ENCODE measurements at places on chromosomes 11 and 22.

DNA sequence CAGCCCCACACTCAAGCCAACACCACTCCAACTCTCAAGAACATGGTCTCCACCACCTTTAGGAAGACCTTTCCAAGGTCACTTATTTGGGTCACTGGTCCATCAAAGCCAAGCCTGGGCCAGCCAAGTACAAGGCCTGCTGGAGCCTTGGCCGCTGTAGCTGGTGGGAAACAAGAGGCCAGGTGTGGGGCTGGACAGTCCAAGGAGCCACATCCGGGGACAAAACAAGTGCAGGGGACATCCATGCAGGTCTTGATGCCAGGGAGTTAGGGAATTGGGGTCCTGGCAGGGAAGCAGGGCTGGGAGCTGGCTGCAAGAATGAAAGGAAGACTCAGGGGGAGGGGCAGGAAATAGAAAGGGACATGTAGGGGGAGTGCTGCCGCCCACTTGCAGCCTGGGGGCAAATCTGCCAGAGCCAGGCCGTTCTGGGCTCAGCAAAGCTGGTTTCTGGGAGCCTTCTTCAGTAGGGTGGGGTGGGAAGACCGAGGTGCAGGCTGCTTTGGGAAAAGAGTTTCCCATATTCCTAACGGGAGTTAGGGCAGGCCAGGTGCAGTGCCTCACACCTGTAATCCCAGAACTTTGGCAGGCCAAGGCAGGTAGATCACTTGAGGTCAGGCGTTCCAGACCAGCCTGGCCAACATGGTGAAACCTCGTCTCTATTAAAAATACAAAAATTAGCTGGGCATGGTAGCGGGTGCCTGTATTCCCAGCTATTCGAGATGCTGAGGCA is 69.5 kb upstream of the ATXN10 start:
- DNase-seq = no peak

- no peak for DNase-seq
These were observed 148.7 kb upstream of the TIMP3 start for GRCh38 chr22:32652645-32653270.

- DNase-seq = no peak
These were observed 1.1 kb downstream of the EWSR1 start for GRCh38 chr22:29269230-29269604.

- DNase-seq = no peak
These were observed 182.5 kb downstream of the CADM1 start for GRCh38 chr11:115321605-115322289.

GRCh38 chr11:61618978-61619377 is 38.1 kb upstream of the SYT7 start:
- no peak for DNase-seq

DNA sequence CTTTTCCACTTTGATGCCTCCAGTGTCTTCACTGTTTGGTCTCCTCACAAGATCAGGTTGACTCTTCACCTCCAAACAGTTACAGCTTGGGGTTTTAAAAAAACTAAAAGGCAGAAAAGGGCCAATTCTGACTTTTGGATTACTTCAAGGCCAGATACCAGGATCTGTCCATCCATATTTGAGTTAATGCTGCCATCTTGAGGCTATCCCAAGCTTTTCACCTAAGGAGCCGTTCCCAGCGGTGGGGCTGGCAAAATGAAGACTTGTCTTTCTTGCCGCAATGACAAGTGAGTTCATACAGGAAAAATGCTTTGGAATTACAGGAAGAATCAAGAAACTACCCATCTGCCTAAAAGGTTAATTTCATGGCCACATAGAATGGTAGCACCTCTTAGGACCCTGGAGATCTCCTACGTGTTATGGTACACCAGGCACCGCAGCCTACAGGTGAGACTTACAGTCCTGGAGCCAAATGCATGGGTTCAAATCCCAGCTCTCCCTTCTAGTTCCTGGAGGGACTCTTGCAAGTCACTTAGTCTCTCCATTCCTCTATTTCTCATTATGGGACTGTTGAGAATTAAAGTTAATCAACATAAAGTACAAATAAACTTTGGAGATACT is 6.0 kb upstream of the OR5B21 start:
- no peak for DNase-seq

- no peak for DNase-seq
These were observed 91.2 kb downstream of the PIWIL4 start for GRCh38 chr11:94658386-94658785.

- peak; percentile 20 for DNase-seq
These were observed 36.1 kb downstream of the LARGE1 start for GRCh38 chr22:33883961-33884808.

- DNase-seq = no peak
These were observed 439.0 kb upstream of the CCDC90B start for GRCh38 chr11:83725269-83725560.

GRCh38 chr22:46041642-46042041 is 64.7 kb upstream of the WNT7B start:
- no peak for DNase-seq

- no peak for DNase-seq
These were observed 15.0 kb upstream of the BIRC3 start for GRCh38 chr11:102302241-102302640.

GRCh38 chr11:74755395-74755995 is 6.8 kb downstream of the RNF169 start:
- no peak for DNase-seq

DNA sequence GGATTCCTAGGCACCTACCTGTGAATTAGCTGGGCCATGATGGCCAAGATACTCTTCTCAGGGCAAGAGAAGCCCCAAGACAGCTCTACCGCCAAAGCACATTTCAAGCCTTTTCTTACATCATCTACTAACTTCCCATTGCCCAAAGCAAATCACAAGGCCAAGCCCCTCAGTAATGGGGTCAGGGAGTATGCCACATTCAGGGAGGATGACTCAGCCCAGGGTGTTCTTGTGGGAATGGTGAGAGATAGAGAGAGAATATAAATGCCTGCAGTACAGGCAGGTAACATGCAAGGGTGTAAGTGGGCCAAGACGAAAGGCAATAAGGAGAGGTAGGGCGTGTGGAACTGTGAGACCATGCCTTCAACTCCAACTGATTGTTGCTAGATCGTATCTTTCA is 162.5 kb upstream of the ISX start:
- no peak for DNase-seq

GRCh38 chr11:46393231-46393616 is 1.6 kb upstream of the CHRM4 start:
- no peak for DNase-seq

- DNase-seq = no peak
These were observed 11.1 kb upstream of the VPS37C start for GRCh38 chr11:61172356-61172755.

DNA sequence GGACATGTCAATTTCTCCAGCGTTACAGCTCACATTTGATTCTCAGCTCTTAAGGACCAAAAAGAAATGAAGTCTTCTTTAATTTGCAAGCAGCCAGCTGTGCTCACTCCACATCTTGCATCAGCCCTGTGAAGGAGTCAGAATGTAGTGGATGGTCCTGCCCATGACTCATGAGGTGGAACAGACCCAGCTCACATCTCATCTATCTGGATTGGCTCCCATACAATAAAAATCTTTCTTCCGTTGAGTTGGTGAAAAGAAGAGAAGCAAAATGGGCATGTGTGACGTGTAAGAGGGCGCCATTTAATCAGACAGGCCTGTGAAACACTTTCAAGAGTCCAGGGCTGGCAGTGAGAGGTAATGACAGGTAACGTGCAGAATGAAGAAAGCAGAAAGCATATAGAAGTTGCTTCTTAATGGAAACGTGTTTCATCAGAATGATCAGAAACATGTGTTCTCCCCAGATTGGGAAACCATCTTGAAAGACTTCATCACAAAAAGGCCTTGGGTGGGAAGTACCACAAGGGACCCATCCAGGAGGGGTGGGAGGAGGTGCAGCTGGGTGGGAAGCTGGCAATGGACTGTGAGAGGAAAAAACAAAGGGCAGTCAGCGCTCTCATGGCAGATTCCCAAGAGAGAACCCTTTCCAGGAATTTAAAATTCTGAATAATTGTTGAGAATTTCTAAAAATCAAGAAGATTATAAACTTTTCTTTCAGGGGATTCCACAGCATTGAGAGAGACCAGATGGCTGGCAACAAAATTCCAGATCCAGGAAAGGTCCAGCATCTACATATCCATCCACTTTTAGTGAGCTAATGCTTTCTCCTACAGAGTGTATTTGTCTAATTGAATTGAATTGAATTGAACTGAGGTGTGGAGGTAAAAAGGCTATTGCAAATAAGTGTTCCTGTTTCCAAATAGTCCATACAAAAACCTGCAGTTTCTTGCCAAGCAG is 57.0 kb downstream of the ETS1 start:
- peak; percentile 97 for DNase-seq

DNA sequence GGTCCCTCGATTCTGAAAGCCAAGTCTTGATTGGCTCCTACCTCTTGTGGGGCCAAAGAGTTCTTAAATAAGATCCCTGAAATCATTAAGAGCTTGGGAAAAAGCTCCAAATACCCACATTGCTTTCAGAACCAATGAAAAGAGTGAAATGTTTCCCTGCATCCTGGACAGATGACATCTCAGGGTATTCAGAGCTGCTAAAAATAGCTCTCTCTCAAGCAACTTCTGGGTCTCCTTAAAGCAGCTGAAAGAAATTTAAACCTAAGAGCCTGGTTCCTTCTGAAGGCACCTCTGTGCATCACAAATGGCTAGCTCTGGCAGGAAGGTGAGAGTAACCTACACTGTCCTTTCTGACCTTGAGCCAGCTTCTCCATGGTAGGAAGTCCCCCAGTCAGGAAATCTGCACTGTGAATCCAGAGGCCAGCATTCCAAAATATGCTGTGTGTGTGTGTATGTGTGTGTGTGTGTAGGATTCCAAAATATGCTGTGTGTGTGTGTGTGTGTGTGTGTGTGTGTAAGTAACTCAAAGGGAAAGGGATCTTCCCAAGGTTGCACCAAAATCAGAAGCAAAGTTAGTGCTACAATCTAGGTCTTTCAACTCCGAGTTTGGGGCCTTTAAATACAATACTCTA is 50.1 kb downstream of the RELT start:
- DNase-seq = no peak

GRCh38 chr11:126474220-126474619 is 118.7 kb downstream of the ST3GAL4 start:
- DNase-seq = no peak

DNA sequence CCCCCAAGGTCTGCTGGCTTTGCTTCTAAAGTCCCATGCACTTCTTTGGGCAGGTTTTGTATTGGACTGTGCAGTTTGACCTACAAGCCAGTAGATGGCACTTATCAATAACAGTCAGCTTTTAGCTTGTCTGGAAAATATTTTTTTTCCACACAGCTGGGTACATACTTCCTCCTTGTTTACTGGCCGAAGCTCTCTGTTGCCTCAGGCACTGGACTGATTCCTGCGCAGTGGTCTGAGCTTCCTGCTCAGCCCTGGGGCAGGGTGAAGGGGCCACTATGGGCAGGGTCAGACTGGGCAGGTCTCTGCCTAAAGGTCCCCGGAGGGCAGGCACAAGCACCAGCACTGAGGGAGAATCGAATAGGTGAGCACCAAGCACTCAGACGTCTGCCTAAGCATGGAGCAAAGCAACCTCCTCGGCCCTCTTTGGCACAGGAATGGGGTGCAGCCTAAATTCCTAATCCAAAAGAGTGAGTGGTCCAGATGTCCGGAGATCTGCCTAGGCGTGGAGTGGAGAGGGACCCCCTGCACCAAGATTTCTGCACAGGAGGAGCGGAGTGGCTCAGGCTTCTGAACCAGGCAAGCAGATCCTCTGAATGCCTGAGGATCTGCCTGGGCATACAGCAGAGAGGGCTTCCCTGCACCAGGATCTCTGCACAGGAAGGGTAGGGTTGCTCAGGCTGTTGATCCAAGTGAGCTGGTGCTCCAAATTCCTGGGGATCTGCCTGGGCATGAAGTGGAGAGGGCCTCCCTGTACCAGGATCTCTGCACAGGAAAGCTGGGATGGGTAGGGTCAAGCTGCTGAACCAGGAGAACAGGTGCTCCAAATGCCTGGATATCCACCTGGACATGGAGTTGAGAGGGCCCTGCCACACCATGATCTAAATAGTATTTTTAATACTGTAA is 105.9 kb upstream of the C11orf58 start:
- DNase-seq = no peak

DNA sequence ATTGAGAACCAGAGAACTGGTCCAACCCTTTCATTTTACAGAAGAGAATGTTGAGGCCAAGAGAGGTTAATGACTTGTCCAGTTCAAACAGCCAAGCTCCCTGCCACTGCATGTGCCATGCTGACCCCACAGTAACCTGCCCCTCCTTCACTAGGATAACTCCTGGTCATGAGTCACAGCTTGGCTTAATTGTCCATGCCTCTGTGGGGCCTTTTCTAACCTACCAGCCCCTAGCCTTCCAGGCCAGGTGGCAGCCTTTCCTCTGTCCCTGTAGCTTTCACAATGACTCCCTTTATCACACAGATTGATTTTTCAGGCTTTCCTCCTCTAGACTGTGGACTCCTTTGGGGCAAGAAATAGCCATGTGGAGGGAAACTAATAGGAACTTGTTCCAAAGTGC is 97.2 kb downstream of the PIWIL4 start:
- no peak for DNase-seq
